ENCODE measurements at places on chromosomes 5 and 9.

DNA sequence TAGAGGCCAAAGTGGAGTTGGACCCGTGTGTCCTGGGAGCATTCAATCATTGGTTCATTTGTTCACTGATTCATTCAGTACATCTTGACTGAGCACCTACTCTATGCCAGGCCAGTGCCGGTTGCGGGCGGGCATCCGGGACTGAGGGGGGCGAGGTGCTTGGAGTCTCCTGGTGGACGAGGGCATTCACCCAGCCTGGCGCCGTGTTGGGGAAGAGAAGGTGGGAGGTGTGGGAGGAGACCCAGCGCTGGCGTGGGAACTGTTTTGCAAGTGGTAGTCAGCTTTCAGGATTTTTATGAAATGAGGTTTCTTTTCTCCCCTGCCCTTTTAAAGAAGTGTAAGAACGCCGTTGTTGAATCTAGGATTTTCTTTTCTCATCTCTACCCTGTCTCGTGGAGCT, 37.2 kb downstream of the NCS1 start:
- DNase-seq = no peak

- no peak for DNase-seq
These were observed 38.1 kb downstream of the RAB24 start for GRCh38 chr5:177265395-177265794.

GRCh38 chr9:36029765-36030528, 6.8 kb upstream of the RECK start:
- DNase-seq = no peak

DNA sequence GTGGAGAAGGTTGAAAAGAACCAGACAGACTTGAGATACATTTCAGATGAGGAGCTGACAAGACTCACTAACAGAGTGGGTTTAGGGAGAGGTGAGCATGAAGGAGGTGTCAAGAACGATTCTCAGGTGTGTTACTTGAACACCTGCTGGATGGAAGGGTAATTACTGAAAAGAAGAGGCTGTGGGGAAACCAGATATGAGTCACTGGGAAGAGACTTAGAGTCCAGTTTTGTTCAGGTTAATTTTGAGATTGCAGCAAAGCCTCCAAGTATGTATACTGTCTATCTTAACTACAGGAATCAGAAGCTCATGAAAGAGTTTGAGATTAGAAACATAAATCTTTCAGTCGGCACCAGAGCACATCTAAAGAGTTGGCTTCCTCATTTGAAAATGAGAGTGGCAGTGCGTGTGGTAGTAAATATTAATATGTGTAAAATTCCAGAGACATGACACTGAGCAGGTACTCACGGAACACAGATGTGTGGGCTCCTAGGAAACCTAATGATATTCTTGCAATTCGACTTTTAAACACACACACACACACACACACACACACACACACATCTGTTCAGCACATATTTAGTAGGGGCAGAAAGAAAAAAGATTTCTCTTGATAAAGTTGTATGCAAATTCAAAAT, 197.1 kb downstream of the CDH18 start:
- no peak for DNase-seq

DNA sequence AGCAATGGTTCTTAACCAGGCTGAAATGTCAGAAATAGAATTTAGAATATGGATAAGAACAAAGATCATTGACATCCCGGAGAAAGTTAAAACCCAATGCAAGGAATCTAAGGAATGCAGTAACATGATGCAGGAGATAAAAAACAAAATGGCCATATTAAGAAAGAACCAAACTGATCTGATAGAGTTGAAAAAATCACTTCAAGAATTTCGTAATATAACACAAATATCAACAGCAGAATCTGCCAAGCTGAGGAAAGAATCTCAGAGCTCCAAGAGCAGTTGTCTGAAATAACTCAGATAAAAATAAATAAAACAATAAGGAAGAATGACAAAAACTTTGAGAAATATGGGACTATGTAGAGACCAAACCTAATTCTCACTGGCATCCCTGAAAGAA, 37.8 kb upstream of the TAS2R1 start:
- DNase-seq = no peak

DNA sequence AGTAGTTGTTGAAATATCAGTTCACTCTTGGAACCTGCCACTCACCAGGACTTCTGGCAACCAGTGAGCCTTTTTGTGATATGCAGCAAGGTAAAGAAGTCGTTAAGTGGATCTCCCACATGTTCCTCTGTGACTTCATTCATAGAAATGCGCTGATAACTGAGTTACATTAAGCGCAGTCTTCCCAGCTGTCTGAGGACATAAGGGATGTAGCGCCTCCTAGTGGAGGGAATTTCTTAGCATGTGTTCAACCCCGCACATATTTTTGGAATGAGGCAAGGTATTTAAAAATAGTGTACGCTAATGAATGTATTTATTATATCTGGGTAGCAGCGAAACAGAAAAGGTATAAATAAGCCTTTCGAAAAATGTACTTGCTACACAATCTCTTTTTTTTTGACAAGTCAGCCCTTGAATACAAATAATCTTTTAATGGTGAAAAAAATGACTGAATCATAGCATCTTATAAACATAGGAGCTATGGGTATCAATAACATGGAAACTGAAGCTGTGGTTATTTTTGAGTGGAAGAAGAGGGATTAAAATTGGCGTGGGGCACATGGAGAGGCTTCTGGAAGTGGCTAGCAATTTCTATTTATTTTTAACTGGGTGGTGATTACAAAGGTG, 38.0 kb downstream of the PALM2AKAP2 start:
- DNase-seq = peak; percentile 71

DNA sequence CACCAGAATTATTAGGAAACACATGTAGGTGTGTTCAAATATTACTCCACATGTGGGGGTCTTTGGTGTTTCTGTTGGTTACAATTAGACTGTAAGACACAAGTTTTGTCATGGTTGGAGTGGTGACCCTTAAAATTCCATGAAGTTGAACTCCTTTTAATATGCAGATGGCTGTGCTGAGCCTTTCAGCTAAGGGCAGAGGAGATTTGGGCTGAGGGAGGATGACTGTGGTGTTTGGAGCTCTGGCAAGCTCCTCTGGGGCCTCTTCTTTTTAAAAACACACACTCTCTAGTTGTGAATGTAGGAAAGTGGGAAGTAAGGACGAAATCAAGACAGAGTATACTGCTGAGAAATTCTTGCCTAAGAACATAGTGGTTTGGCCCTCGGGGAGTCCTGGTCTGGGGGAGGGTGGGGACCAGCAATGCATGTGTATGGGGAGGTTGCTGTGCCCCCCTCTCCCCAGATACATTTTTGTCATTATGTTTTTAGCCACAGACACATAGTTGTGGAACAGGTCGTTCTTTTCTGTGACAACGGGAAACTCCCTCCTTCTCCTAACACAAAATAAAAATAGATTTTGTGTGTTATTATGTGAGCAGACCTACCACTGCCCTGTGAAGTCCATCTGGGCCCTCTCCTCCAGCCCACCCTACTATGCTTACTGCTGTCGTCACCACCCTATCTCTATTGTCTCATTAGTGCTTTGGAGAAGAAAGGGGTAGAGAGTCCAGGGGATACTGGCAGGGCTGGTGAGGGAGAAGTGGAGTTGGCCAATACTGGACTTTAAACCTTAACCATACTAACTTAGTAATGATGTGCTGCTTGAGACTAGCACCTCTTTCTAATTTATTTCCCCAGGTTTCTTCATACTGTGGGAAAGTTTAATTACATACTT, 10.0 kb downstream of the SMARCA2 start:
- DNase-seq = no peak

- DNase-seq = no peak
These were observed 4.0 kb downstream of the CMBL start for GRCh38 chr5:10303699-10304170.

- no peak for DNase-seq
These were observed 284.5 kb downstream of the TMEM38B start for GRCh38 chr9:105978826-105979225.

DNA sequence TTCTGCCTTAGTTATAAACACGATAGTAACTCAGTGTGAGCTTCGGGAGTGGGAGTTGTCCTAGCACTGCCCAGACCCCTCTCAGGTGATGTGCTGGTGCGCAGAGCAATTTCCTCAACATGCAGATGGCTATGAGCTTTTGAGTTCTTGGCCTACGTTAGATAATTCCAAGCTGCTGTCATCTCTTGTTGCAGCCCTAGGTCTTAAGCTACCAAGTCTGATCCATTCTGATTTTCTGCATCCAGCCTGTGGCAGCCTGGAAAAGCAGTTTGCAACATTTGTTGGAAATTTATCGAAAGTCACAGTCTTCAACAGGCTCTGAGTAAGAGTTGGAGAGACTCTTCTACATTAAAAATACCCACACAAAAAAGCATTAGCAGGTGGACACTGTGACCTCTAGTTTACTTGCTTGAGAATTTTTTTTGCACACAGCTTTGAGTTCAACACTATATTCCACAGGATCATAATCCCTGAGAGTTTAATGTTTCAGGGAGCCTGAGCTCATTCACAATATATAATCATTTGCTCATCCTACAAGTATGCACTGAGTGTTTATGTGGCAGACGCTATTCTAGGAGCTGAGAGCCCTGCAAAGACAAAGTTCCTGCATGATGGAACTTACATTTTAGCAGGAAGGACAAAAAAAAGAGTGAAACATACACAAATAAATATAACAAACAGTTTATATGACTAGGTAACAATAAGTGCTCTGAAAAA, 91.6 kb downstream of the UBE2QL1 start:
- DNase-seq = no peak

- no peak for DNase-seq
These were observed 22.9 kb upstream of the SPATA31E1 start for GRCh38 chr9:87859786-87860185.

GRCh38 chr5:113186061-113186460, 209.5 kb downstream of the DCP2 start:
- no peak for DNase-seq

DNA sequence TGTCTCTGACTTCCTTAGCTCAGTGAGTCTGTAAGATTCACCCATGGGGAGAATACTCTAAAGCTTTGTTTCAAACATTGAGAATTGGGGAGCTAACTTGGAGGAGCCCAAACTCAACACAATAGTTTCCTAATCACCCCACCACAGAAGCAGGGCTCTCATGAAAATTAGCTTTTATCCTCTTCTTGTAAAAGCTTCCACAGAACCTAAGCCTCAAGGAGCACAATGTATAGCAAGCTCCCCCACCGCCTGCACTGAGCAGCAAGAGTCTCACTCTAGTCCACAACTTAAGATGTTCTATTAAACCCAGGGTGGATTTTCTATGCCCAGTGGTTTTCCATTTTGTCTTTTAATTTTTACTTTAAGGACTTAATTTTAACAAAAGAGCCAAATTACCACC, 48.9 kb upstream of the GRHPR start:
- DNase-seq = no peak

DNA sequence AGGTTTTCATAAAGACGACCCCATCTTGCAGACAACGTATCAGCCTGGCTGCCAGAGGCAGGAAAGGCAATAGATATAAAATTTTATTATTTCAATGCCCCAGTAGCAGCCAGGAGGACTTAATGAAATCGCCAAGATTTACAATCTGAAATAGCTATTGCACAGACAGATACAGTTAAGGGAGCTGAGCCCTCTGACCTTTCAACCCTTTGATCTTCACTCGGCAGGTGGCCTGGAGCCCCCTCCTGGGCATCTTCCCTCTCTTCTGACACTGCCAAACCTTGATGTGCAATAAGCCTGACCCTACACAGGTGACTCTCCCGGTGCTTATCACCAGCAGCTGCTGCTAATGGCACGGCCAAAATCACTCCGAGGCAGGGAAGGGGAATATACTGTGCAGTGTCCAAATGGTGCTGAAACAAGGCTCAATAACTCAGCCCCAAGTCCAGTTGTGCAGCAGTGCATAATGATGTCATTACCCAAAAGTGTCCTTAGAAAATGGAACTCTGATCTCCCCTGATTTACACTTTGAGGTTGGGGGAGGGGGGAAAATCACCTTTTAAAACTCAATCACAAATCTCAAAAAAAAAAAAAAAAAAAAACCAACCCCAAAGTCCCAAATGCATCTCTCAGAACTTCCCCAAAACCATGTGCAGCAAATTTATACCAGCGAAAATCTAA, 242.0 kb downstream of the CRB2 start:
- no peak for DNase-seq

- DNase-seq = peak; percentile 16
These were observed 49.7 kb upstream of the FST start for GRCh38 chr5:53430618-53431252.

DNA sequence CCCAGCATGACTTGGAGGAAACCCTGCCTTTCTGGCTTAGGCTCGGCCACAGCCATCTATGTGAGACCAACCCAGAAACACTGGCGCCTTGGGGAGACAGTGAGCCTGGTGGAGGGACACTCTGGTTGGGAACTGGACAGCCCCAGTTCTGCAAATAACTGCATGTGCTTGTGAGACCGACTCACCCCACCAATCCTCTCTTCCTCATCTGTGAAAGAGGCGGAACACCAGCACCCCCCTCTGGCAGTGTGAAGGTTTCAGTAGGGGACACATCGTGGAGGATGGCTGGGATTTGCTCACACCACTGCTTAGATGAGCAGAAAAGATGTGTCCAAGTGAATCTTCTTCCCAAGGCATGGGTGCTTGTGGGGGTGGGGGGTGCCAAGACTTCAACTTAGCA, 43.4 kb upstream of the N4BP3 start:
- DNase-seq = peak; percentile 69

- DNase-seq = no peak
These were observed 17.3 kb downstream of the MAMDC2 start for GRCh38 chr9:70060883-70061507.

DNA sequence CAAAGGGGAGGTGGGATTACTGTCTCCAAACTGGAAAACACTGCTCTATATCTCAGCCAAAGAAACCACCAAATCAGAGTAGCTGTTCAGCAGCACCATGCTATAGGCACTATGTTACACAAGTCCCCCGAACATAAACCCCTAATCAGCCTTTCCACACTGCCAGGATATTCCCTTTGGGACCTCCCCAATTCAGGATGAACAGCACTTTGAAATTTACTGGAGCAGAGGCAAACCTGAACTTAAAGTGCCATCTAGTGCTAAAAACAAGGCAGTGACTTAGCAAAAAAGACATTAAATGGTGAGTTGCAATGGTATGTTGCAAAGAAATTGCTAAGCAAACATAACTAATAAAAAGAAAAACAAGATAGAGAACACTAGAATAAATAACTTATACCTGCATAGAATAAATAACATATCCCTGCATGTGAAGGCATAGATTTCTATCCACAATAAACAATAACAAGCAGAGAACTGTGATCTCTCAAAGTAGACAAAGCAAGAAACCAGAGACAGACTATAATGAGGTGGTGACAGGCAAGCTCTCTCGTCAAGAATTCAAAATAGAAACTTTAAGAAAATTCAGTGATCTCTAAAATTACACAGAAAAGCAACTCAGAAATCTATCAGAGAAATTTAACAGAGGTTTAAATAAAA, 584.4 kb upstream of the ACO1 start:
- no peak for DNase-seq

Measured in HEK293T (cell line).